ENCODE measurements at places on chromosomes 2 and 18. TPM values are rescaled to one million over a fixed set of nuclear protein-coding genes. Genes with fewer than 3 reads are reported as not detected.

DNA sequence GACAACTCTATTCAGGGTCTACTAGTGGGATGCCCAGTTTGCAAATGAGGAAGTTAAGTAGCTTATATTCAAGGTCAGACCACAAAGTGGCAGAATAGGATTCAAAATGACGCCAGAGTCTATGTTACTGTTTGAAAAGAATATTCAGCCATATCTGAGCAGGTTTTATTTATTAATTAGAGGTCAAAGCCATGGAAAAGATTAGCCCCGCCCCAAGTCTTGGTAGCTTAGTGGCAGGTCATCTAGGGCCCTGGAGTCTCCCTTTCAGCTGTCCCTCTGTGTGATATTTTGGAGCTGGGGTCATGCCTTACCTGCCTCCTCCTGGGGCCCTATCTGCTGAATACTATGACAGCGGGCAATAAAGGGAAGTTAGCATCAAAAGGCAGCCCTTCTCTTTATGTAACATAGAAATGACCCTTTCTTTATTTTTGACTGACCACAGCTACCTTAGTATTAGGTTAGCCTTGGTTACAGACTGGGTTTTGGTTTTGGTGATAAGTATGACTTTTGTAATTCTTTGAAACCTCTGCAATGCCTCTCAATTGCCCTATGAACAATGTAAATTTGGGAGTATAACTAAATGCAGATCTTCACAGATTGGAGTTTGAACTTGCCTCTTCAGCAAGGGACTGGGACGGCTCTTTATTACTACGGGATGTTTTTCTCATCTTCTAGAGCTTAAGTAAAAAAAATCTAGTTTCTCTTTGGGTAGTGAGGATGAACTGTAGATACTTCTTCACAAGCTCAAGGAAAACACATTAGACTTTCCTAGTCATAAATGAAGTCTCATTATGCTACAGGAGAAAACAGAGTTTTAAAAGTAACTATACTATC lies 153.0 kb upstream of the ITGA4 start:
- DNase-seq = no peak

- no peak for DNase-seq
Observed at GRCh38 chr18:36893227-36893626, 64.3 kb downstream of the KIAA1328 start.

RBKS gene
- 2.0 TPM for total RNA-seq

STON1 gene
- total RNA-seq = 194 TPM

CCDC178 gene
- total RNA-seq = under 0.01 TPM

MAL gene
- 7.6 TPM for total RNA-seq

DNA sequence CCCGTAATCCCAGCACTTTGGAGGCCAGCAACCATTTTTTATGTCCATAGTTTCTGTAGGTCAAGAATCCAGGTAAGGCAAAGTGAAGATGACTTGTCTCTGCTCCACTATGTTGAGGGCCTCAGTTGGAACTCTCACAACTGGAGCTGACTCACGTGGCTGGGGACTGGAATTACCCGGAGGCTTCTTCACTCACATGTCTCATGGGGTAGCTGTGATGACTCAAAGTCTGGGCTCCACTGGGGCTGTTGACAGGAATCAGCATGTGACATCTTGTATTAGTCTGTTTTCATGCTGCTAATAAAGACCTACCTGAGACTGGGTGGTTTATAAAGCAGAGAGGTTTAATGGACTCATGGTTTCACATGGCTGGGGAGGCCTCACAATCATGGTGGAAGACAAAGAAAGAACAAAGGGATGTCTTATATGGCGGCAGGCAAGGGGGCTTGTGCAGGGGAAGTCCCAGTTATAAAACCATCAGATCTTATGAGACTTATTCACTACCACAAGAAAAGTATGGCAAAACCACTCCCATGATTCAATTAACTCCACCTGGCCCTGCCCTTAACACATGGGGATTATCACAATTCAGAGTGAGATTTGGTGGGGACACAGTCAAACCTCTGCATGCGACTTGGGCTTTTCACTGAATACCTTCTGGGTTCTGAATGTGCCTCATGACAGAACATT lies 7.8 kb upstream of the PPP1R1C start:
- DNase-seq = no peak

DNA sequence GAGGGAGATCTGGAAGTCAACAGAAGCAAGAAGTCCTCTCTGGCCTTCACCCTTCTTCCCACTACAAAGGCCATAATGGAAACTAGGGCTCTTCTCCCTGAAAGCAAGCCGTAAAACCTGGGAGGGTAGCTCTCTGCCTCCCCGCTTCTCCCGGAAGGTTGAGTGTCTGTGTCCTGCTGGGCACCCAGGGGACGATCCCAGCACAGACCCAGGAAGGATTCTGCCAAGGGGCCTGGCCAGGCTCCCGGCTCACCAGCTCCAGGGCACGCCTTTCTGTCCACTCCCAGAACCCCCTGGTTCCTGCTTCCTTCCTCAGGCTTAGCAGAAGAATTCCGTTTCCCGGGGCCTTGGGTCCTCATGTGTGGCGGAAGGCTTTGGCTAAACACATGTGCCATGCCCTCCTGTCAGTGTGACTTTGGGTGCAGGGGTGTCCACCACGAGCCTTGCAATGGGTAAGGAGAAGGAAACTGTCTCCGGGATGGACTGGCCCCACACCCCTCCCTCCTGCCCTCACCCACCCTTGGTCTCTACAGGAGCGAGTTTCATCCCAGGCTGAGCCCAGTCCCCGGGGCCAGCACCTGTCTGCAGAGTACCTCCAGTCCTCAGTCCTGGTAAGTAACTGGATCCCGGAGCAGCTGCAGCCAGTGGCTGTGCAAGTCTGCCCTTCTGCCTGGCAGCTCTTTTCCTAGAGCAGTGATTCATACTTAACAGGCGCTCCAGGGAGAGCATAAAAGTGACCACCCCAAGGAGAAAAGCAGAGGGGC lies 135.8 kb downstream of the TPO start:
- DNase-seq = no peak

GRCh38 chr2:118264232-118264990 lies 176.1 kb downstream of the INSIG2 start:
- no peak for DNase-seq

FOXD4L1 gene
- total RNA-seq = 0.36 TPM

DNA sequence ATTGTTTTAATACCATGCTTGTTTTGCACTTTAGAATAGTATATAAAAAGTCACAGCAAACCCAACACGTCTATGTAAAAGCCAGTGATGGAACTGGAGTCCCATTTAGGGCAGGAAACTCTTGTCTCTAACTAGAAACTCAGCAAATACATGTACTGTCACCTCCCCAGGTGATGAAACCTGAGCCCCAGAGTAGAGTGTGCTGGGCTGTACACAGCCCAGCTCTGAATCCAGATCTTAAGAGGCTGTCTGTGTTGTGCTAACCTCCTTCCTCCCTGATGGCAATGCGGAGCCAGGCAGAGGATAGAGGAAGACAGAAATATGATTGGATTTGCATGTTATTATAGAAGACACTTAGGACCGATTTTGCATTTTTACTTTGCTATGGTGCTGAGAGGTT lies 317.5 kb upstream of the TRIB2 start:
- no peak for DNase-seq

ST8SIA5 gene
- total RNA-seq = 0.33 TPM
